ENCODE measurements at places on chromosomes 7 and 10.

DNA sequence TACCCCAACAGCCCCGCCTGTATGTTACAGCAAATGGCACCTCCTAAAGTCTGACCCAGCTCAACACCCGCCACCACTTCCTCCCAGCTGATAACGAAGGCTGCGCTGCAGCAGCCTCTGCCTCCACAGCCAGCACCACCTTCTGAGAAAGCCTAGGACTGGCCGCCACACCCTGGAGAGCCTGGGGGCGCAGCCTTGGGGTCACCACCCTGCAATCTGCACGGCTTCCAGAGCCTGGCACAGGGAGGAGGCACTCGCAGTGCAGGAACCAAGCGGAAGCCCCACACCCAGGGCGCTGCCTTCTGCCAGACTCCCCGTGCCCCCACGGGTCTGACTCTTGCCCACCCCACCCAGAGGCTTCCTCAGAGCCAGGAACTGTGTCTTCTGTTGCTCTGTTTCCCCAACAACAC is 112.5 kb downstream of the MAD1L1 start:
- no peak for DNase-seq

- DNase-seq: no peak
Observed at GRCh38 chr7:30707391-30708357, 25.4 kb upstream of the CRHR2 start.

DNA sequence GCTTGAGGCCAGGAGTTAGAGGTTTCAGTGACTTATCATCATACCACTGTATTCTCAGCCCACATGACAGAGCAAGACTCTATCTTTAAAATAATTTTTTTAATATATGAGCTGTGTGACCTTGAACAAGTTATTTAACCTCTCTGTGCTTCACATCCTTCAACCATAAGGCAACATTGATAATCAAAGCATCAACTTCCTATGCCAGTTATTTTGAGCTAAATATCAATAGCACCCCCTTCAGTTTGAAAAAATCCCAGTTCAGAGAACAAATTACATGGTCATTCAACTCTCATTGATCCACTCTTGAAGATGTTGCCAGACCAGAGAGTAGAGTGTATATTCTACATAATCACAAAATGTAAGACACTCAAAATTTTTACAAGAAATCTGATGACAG is 53.0 kb downstream of the ASNS start:
- no peak for DNase-seq

- DNase-seq: no peak
Observed at GRCh38 chr7:82325416-82325815, 118.2 kb downstream of the CACNA2D1 start.

DNA sequence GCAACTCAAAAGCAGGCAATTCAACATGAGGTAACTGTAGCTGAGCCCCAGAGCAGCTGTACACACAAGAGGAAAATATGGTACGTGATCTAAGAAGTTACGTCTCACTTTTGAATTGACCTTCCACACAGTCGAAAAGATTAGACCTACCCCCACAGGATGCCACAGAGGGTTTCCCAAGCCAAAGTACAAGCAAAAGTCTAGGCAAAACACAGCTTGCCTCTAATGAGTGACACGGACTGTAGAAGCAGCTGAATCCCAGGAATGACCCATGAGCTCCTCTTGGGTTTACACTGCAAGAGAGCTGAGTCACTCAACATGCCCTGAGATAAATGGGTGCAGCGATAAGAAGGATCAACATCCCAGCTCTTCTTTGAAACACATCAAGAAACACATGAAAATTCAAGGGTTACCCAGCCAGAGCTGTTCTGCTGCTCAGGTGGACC is 9.8 kb downstream of the CREB3L2 start:
- no peak for DNase-seq

- no peak for DNase-seq
Observed at GRCh38 chr7:26856176-26856985, 8.0 kb downstream of the SKAP2 start.

DNA sequence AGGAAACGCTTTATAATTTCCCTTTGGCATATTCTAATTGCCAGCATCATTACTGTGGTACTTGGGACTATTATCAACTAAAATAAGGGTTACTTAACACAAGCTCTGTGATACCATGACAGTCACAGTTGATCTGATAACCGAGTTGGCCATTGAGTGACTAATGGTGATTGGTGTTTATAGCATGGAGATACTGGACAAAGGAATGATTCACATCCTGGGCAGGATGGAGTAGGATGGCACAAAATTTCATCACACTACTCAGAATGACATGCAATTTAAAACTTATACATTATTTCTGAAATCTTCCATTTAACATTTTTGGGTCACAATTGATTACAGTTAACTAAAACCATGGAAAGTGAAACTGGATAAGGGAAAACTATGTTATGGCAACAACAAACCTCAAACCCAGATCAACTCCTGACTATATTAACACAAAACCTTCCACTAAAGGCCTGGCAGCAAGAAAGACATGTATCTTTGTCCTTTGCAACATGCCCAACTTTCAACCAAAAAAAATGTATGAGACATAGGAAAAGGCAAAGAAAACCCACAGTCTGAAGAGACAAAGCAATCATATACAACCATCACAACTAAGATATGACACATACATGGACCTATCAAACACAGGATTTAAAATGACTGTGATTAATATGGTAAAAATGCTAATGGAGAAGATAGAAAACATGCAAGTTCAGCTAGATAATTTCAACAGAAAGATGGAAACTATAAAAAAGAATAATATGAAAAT is 208.5 kb upstream of the NRP1 start:
- DNase-seq: no peak

GRCh38 chr7:122301858-122302760 is 2.4 kb downstream of the FEZF1 start:
- DNase-seq: no peak

DNA sequence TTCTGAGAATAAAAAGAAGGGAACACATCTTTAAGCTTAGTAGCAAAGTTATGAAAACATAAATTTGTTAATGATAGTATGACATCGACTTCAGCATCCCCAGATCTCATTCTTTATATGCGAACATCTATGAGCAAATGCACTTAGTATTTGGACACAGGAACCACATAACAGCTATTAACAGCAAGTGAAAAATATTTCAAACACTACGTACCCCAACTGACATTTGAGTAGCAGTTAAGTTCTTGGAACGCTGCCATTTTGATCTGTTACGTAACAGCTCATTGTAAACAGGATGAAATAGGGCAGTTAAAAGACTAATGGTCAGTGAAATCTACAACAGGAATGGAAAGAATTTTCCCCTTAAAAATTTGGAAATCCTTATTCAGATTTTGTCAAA is 428.9 kb downstream of the TNS3 start:
- DNase-seq: no peak

DNA sequence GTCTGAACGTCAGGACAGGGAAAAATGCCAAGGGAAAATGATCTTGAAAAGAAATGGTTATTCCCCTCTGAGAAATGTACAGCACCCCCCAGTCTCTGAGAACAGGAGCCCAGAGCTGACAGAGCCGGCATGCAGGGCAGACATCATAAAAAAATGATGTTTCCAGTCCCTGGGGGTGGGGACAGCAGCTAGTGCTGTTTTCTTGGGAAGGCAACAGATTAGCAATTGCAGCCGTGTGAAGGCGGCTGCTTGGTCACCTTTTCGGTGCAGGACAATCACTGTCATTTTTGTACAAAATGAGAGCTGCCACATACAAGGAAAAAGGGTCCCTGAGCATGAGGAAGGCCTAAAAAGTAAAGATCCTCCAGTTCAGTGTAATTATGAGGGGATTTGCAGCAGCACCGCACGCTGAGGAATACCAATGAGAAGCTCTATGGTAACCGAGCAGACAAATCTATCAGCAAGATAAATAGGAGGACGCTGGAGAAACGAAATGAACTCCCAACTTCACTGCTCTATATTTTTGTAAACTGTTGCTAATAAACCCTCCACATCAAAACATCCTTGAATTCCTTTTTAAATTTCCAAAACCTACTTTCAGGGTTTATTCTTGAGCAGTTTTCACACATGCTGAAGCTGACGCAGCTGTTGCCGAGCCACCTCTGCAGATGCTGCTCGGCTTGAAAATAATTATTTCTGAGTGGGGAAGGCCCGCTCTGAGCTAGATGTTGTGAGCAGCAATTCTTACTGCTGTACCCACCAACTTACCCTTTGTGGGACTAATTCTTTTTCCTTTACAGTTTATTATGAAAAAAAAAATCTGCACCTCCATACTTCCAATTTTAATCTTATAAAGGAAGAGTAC is 98.2 kb upstream of the NEBL start:
- no peak for DNase-seq

- DNase-seq: no peak
Observed at GRCh38 chr10:111085690-111086353, 9.0 kb downstream of the ADRA2A start.

DNA sequence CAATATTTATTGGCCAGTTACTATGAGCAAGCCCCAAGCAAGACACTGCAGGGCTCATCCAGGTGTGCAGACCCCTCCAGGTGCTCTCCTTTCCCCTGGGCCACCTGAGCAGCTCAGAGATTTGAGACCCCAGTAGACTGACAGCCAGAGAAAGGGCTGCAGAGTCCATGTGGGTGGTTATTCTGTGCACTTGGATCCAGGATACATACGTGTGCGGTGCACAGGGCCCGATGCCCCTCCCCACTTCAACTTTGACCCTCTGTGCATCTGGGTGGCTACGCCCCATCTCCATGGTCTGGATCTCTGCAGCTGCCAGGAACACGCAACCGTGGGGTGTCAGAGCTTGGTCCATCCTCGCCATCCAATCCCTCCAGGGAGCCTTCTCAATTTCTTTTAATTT is 72.9 kb downstream of the MKI67 start:
- DNase-seq: no peak

DNA sequence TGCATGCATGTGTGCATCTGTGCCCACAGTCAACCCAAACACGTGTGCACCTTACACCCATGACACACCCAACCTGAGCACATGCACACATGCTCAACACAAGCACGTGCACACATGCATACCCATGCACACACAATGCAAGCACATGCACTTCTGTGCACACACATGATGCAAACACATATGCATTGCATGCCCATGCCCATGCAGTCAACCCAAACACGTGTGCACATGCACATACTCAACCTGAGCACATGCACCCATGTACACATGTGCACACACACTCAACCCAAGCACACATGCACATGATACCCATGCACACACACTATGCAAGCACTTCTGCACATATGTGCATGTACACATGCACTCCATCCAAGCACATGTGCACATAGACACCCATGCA is 84.5 kb upstream of the FAM20C start:
- no peak for DNase-seq

DNA sequence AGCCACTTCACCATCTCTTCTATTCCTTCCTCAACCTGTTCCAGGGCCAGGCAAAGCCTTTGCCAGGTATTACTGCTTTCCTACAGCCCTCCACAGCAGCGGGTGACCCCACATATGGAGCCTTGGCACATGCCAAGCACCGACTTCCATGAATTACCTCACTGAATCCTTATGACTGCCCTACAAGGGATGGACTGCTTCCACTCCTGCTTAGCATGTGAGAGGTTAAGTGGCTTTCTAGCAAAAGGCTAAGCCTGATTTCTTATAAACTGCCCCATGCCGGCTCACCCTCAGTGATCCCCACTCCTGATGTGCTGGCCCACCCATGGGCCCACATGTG is 44.0 kb upstream of the PDLIM1 start:
- no peak for DNase-seq

DNA sequence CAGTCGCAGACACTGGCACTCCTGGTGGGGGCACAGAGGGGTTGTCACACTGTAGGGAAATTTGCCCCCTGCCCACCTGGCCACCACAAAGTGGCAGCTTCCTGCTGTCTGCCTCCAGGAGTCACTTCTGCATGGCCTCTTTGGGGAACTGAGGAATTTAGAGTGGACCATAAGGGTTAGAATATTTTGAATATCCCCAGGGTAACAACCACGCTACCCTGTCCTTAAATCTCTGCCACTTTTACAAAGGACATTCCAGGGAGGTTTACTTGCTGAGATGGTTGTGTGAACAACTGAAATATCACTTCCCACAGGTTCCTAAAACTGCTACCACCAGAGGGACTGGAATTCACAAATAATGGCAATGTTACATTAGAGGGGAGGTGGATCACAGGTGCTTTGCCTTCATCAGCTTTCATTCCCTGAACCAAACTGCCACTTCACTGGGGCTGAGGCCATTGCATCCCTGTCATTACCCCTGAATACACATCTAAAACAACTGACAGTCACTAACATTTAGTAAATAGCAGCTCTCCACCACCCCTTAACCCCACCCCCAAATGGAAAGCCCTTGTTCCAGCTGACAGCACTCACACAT is 88.1 kb upstream of the IFRD1 start:
- DNase-seq: no peak

GRCh38 chr10:78896159-78896928 is 172.4 kb upstream of the ZMIZ1 start:
- DNase-seq: no peak

- DNase-seq: no peak
Observed at GRCh38 chr7:48839108-48839507, 85.2 kb upstream of the CDC14C start.

DNA sequence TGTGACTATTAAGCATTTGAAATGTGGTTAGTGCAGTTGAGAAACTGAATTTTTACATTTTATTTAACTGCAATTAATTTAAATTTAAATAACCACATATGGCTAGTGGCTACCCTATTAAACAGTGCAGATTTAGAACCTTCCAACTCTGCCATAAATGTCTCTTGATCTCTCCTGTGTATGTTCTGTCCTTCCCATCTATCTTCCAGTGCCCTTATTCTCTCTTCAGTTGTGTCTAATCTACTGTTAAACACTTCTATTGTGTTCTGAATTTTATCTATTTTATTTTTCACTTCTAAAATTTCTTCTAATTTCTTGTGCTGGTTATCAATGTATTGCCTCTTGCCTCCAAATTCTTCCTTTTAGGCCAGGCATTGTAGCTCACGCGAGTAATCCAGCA is 105.0 kb downstream of the CUL2 start:
- no peak for DNase-seq

DNA sequence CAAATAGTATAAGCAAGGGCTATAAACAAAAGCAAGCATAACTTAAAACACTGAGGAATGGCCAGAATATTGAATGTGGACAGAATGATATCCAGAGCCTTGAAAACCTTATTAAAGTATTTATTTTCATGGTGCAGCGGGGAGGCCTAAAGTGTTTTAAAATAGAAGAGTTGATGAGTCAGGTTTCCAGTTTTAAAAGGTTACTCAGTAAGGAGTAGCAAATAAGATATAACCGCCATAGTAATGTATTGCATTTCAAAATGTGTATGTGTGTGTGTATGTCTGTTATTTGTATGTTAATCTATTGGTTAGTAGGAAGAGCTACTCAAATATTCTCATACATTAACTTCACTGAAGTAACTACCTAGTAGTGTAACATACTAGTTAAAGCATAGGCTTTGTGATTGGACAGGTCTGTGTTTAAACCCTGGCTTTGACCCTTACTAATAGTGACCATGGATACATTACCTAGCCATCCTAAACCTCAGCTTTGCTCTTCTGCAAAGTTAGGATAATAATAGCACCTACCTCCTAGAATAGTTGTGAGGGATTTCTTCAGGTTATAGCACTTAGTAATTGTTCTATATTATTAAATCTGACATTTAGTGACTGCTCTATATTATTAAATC is 16.9 kb downstream of the CUTC start:
- DNase-seq: no peak

GRCh38 chr10:70664702-70665195 is 7.6 kb upstream of the ADAMTS14 start:
- no peak for DNase-seq

Measured in GM06990 (cell line).